Tibial nerve (tissue), 4 donors: ENCODE measurements at places on chromosomes 6 and 20. TPM values are rescaled to one million over a fixed set of nuclear protein-coding genes. Genes with fewer than 3 reads are reported as not detected.

GABBR1 gene
- total RNA-seq: 55.3 TPM

TCP11 gene
- not detected for total RNA-seq

TRIM40 gene
- total RNA-seq: not detected

PRRT1 gene
- 2.5 TPM for total RNA-seq

HLA-DRB5 gene
- not detected for total RNA-seq

WFDC5 gene
- not detected for total RNA-seq

NUP43 gene
- total RNA-seq: 18.9 TPM

GJA10 gene
- not detected for total RNA-seq

CLPSL2 gene
- not detected for total RNA-seq

GUCA1A gene
- total RNA-seq: not detected

RIPOR3 gene
- 24.5 TPM for total RNA-seq

DNA sequence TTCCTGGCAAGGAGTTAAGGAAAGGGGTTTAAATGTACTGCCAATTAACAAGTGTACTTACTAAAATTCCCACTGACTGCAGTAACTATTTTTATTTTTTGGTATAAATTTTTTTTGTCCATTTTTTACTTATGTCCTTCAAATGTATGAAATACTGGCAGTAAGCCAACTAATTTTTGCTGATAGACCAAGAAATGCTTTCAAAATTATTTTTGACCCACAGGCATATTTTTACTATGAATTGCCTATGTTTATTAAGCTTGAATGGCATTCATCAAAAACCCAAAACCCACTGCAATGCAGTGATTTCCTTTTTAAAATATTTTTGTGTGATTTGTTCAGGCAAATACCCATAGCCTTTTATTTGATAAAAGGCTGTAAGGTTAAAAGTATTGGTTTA lies 560.1 kb downstream of the UTRN start:
- no peak overlapping the region for H3K27ac ChIP-seq
- peaks cover 9% of the 10 kb centered on the region for H3K36me3 ChIP-seq
- DNase-seq: no peak
- peaks cover 8% of the 10 kb centered on the region for H3K4me1 ChIP-seq
- H3K4me3 ChIP-seq: no peak overlapping the region

DNA sequence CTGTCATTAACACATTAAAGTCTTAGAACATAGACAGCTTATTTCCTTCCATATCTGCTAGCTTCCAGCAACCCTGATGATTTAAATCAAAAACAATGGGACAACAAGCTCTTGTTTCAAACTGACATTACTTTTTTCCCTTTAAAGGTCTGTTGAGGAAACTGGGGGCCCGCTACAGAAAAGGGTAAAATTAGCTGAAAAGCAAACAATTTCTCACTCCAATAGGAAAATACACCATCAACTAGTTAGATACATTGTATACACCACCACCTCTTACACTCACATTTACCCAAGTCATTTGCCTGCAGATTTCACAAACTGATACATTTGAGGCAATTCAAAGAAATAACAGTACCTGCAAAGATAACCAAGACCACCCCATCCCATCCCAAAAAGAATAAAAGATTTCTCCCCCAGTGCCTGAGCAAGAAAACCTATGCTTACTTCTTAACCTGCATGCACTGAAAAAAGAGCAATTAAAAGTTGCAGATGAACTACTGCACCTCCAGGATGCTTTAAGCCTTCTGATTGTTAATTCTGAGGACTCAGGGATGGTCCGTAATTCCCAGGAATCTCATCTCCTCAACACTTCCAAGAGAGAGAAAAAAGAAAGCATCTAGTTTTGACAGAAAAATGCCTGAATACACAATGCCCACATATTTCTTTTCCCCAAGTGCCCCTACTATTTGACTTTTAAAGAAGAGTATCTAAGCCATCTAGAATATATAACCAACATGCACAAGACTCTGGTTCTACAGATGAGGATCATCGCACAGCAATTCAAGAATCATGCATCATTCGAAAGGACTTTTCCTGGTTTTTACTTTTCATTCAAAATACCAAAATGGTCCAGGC lies 5.6 kb downstream of the ZMYND8 start:
- H3K27ac ChIP-seq: peak overlapping the region; percentile 97
- no peak overlapping the region for H3K4me3 ChIP-seq
- peaks cover 79% of the 10 kb centered on the region for H3K4me1 ChIP-seq
- H3K36me3 ChIP-seq: no peaks in the 10 kb centered on the region
- H3K27me3 ChIP-seq: no peaks in the 10 kb centered on the region

GRCh38 chr20:23663180-23663579 lies 25.4 kb upstream of the CST3 start:
- H3K36me3 ChIP-seq: no peaks in the 10 kb centered on the region
- no peak for DNase-seq
- H3K27me3 ChIP-seq: no peaks in the 10 kb centered on the region
- H3K4me1 ChIP-seq: no peaks in the 10 kb centered on the region
- H3K4me3 ChIP-seq: no peak overlapping the region

DNA sequence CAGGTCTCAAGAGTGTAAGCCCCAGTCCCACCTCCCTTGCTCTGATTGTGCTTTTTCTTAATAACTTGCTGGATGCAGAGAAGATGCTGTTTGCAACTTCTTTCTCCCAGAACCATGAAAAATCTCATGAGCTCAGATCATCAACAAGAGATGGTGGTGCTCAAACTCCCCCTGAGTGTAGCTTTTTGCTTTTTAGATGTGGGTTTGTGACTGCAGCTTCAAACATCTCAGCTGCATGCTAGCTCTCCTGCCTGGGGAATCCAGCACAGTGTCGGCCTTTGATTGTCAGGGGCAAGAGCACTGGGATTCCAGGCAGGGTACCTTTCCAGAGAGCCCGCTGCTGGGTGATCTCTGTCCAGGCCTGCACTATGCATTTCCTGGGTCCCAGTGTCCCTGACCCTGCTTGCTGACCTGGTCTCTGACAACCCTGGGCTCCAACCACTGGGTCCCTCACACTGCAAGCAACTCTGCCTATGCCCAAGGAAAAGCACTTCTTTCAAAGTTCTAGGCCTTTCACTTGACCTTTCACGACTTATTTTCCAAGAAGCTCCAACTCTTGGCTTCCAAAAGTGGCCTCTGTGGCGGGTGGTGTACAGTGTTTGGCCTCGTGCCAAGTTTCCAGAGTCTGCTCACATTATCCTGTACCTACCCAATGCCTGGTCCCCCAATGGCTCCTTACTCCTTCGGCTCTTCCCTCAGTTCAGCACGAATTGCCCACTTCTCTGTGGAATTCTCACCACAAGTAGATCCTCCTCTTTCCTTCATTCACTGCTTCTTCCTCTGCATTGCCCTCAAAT lies 69.7 kb upstream of the LY86 start:
- H3K36me3 ChIP-seq: no peaks in the 10 kb centered on the region
- DNase-seq: no peak
- H3K4me3 ChIP-seq: no peak overlapping the region
- no peaks in the 10 kb centered on the region for H3K27me3 ChIP-seq

DNA sequence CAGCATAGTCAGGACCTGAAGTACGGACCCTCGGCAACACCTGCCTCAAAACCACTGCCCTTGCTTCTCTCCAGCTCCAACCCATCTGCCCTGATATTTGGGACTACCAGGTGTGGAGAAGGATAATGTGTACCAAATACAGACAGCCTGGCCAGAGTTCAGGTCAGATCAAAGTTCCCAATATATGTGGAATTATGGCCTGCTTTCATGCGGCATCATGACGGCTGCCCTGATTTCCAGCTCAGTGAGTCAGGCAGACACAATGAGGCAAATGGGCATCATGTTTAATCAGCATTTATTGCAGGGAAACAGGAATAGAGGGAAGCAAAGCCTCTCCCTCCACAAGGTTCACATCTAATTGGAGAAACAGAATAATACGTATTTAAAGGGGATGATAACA lies 57.9 kb downstream of the FRK start:
- H3K27me3 ChIP-seq: no peaks in the 10 kb centered on the region
- no peaks in the 10 kb centered on the region for H3K4me1 ChIP-seq
- H3K36me3 ChIP-seq: no peaks in the 10 kb centered on the region
- H3K4me3 ChIP-seq: no peak overlapping the region
- DNase-seq: no peak

- DNase-seq: no peak
- no peak overlapping the region for H3K4me3 ChIP-seq
- H3K27ac ChIP-seq: no peak overlapping the region
- no peaks in the 10 kb centered on the region for H3K27me3 ChIP-seq
- no peaks in the 10 kb centered on the region for H3K4me1 ChIP-seq
- H3K36me3 ChIP-seq: no peaks in the 10 kb centered on the region
These were observed 127.9 kb downstream of the WDR27 start for GRCh38 chr6:169573883-169574282.

DNA sequence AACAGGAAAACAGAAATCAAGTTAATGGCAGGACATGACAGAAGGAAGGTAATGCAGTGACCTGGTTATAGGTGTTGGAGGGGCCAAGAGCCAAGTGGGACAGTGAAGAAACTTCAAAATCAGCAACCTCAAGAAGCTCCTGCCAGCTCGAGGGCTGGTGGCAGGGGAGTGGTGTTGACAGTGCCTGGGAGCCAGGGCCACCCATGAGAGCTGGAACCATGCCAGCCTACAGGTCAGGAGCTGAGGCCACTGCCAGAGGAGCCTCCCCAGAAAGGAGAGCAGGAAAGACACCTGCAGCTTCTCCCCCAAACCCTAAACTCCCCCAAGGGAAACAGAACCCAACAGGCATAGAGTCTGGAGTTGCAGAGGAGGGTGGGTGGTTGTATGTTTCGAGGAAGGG lies 262.1 kb downstream of the LRFN2 start:
- H3K27ac ChIP-seq: no peak overlapping the region
- no peak for DNase-seq
- H3K4me1 ChIP-seq: no peaks in the 10 kb centered on the region
- H3K4me3 ChIP-seq: no peak overlapping the region

GRCh38 chr20:53828682-53829254 lies 235.1 kb upstream of the ZNF217 start:
- no peaks in the 10 kb centered on the region for H3K4me1 ChIP-seq
- peak; percentile 35 for DNase-seq
- H3K27me3 ChIP-seq: no peaks in the 10 kb centered on the region

GRCh38 chr20:40476461-40476860 lies 212.6 kb downstream of the MAFB start:
- H3K4me1 ChIP-seq: no peaks in the 10 kb centered on the region
- no peak for DNase-seq
- H3K4me3 ChIP-seq: no peak overlapping the region
- H3K27ac ChIP-seq: no peak overlapping the region
- H3K27me3 ChIP-seq: no peaks in the 10 kb centered on the region

- H3K4me1 ChIP-seq: no peaks in the 10 kb centered on the region
- H3K4me3 ChIP-seq: no peak overlapping the region
- H3K36me3 ChIP-seq: no peaks in the 10 kb centered on the region
- no peak overlapping the region for H3K27ac ChIP-seq
These were observed 56.5 kb downstream of the CD40 start for GRCh38 chr20:46174469-46175126.

DNA sequence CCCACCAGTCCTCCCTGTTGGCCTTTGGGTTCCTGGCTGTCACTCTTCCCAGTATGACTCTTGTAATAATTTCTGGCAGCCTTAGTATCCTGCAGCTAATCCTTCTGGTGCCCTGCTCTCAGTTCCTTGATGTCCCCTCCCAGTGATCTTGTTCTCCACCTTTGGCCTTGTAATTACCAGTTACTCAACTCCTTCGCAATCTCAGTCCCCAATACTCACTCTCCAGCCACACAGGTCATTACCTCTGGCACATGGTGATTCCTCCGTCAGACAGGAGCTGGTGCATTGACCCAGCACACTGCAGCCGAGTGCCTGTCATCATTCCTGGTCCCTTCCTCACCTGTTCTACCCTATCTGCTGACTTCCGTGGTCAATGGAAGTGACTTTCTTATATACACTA lies 101.4 kb downstream of the FAM120B start:
- no peak overlapping the region for H3K4me3 ChIP-seq
- peaks cover 42% of the 10 kb centered on the region for H3K36me3 ChIP-seq
- no peaks in the 10 kb centered on the region for H3K27me3 ChIP-seq
- no peak overlapping the region for H3K27ac ChIP-seq
- no peaks in the 10 kb centered on the region for H3K4me1 ChIP-seq
- DNase-seq: no peak

- H3K4me3 ChIP-seq: no peak overlapping the region
- no peaks in the 10 kb centered on the region for H3K27me3 ChIP-seq
- H3K36me3 ChIP-seq: no peaks in the 10 kb centered on the region
- no peak for DNase-seq
- H3K27ac ChIP-seq: no peak overlapping the region
These were observed 71.3 kb downstream of the TRERF1 start for GRCh38 chr6:42380228-42380979.

DNA sequence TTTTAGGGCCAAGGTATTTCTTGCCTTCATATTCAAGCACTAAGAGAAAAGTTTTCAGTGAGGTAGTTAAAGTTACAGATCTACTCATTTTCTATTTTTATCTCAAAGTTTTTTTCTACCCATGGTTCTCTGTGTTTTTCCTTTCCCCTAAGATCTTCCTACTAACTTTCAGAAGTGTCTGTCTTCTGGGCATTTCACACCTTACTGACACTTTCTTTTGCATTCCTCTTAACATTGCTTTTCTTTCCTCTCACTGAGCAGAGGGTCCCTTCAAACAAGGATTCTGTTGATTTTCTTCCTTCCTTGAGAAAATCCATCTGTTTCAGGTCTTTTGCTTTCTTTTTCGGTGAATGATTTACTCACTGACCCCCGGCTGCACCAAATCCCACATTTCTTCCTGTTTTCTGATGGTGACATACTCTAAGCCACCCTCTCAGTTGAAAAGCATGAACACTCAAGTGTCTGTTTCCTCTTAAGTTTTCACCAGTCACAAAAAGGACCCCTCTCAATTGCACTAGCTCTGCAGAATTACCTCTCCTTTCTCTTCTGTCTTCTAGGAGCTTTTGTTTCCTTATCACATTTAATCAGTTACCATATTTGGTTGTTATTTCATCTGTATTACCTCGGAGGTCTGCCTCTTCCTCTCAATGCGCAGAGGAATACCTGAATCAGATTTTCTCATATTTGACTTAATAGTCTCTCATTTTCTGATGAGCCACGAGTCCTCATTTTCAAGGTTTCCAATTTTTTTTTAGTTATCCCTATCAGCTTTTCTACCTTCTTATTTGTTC lies 73.5 kb upstream of the RNF217 start:
- H3K27ac ChIP-seq: no peak overlapping the region
- no peak for DNase-seq
- no peaks in the 10 kb centered on the region for H3K4me1 ChIP-seq
- H3K36me3 ChIP-seq: no peaks in the 10 kb centered on the region
